Inflammatory macrophage treated with lipopolysaccharide for 4 hours (primary cell): ENCODE measurements at places on chromosomes 1 and 21.

GRCh38 chr1:42947117-42947516 lies 11.6 kb downstream of the SLC2A1 start:
- DNase-seq, result no peak

DNA sequence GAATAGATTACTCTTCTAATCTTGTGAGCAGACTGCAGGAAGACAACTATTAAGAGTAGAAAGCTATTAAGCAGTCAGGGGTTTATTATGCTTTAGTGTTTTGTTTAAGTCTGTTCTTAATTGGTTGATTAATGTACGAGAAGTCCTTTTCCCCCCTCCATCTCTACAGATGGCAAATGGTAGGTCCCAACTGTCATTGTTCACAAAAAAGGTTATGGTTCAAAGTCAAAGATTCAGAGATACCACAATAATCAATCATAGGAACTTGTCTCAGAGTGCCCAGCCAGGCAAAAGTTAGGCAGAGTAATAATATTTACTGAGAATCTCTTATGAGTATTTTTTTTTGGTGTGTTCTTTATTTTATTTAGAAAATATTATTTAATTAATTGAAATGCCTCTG lies 26.8 kb downstream of the NFIA start:
- DNase-seq, result no peak

GRCh38 chr1:94111879-94112278 lies 9.1 kb downstream of the ABCA4 start:
- DNase-seq, result no peak

DNA sequence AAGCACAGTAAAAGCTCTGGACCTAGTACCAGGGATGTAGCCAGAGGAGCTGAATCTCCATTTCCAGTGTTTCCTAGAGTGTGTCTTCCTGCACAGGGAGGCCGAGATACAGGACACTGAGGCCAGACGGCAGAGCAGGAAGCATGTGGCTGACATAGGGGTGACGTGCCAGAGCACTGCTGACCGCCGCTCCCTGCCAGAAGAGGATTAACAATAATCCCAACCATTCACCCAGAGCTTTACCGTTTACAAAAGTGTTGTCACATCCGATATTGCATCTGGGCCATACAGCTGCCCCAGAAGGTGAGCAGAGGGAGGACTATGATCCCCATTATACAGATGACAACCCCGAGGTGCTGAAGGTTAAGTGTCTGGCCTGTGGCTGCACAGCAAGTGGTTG lies 5.8 kb upstream of the CLDN19 start:
- DNase-seq, result no peak

DNA sequence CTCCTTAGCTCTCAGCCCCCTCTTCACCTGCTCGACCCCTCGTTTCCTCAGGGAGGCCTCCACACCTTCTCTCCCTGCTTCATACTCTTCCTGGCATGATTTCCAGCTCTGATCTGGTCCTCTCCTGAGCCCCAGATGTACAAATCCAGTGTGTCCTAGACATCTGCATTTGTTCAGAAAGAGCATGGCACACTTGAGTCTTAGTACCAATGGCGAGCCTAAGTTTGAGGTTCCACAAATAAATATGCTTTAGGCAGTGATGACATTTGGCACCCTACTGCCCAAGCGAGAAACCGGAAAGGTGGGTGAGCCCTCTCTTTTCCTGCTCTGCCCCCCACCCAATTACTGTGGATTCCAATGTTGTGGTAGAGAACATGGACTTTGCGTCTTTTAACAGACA lies 34.0 kb downstream of the ATP1A1 start:
- no peak for DNase-seq

- DNase-seq, result no peak
These were observed 204.0 kb upstream of the C21orf91 start for GRCh38 chr21:18023157-18023556.

GRCh38 chr21:45109831-45110492 lies 35.6 kb downstream of the ADARB1 start:
- peak; percentile 35 for DNase-seq

GRCh38 chr1:155759966-155760630 lies 71.2 kb downstream of the DAP3 start:
- no peak for DNase-seq

GRCh38 chr21:19900149-19900548 lies 1098.1 kb upstream of the NCAM2 start:
- DNase-seq, result no peak

DNA sequence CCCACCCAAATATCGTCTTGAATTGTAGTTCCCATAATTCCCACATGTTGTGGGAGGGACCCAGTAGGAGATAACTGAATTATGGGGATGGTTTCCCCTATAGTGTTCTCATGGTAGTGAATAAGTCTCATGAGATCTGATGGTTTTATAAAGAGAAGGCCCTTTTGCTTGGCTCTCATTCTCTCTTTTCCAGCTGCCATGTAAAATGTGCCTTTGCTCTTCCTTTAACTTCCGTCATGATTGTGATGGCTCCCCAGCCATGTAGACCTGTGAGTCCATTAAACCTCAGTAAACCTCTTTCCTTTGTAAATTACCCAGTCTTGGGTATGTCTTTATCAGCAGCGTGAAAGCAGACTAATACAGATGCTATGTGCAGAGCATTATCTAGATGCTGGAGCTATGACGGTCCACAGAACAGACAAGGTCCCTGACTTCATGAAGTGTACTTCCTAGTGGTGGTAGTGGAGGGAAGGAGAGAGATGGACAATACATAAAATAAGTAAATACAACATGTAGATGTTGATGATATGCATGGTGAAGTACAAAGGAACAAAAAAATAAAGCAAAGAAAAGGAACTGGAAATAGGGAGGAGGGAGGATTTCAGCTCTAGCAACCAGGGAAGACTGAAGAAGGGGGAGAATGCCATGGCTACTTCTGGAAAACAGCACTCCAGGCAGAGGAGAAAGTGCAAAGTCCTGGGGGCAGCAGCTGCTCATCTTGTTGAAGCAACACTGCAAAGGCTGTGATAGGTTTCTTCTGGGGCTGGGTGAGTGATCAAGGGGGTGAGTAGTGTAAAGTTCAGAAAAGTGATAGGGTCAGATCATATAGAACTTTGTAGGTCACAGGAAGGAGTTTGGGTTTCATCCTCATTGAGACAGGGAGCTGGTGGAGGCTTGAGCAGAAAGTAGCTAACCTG lies 6.8 kb upstream of the RCAN1 start:
- DNase-seq, result no peak

DNA sequence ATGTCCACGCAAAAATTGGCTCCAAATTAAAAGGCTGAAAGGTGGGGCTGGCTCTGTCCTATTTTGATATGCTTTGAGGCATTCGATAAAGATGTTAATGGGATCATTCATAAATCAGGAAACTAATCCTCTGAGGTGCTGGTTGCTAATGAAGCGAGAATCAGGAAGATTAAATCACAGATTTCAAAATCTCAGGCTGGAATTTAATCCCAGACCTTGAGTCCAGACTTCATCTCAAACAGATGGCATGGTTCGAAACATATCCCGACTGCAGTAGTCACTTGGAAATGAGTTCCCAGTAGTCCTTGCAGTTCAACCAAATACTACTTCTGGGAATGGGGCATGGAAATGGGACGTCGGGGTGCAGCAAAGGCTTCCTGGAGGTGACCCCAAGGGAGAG lies 4.5 kb upstream of the KLF17 start:
- DNase-seq, result no peak

DNA sequence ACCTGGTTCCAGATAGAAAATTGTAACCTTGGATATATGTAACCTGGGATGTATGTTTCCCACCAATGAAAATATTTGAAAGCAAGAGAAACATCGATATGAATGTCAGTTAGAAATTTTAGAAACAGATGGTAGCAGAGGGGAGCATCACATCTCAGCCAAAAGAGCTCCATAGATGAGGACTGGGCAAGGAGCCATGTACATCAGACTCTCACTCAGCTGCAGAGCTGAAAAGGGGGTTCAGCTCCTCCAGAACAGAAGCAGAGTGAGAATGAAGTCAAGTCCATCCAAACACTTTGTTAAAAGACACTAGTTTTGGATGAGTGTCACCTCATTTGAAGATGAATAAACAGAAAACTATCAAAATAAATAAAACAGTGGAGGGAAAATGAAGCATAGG lies 202.4 kb downstream of the HMCN1 start:
- no peak for DNase-seq

- DNase-seq, result no peak
These were observed 449.1 kb downstream of the PTPRU start for GRCh38 chr1:29685387-29685786.

DNA sequence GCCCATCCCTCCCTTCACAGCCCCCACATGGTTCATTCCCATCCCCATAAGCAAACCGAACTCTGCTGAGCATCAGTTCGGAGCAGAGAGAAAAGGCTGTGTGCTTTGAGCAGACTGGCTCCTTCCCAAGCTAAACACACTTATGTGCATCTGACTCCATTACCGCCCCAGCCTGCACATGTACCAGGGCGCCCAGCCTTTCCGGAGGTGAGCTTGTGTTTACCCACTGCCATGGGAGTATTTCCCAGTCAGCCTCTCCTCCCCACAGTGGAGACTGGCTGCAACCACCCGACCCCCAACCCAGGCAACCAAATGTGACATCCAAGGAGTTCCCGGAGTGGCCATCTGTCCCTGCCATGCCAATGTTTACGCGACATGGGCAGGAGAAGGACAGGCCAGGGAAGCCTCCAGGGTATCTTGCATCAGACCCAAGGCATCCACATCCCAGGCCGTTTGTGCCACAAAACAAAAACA lies 9.4 kb downstream of the TIAM1 start:
- no peak for DNase-seq

DNA sequence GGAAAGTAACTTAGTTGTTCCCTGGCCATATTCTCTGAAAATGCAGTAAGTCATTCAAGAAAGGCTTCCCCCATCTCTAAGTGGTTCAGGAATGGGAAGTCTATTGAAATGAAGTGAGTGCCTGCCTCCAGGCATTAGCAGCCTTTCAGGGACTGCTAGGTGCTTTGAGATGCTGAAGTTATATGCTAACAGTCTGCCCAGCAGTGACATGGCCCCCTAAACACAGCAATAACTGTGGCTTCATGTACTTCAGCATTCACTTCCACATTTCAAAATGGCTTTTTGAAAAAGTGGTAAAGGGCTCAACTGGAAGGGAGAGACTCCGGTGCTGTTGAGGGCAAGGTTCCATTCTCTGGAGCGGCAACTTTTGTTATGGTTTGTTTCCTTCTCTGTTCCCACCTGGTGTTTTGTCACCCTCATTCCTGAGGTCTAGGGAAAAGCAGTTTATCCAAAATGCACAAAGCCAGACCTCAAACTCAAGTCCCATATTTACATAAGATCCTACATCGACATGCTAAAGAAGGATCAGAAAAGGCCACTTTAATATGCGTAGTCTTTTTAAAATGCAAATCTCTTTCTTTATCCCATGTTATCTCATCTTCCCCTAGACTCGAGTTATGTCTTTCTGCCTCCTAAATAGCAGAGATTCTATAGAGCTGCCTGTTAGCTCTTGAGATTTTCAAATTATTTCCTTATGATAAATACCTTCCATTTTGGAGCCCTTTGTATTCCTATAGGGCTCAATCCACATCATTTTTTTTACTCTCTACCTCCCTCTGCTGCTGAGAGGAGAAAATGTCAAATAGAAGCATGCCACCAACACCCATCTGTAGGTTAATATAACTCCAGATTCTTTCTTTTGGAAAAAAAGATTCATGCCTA lies 34.2 kb upstream of the LRRC8C start:
- peak; percentile 47 for DNase-seq

GRCh38 chr21:34922479-34922878 lies 126.6 kb downstream of the RUNX1 start:
- no peak for DNase-seq

DNA sequence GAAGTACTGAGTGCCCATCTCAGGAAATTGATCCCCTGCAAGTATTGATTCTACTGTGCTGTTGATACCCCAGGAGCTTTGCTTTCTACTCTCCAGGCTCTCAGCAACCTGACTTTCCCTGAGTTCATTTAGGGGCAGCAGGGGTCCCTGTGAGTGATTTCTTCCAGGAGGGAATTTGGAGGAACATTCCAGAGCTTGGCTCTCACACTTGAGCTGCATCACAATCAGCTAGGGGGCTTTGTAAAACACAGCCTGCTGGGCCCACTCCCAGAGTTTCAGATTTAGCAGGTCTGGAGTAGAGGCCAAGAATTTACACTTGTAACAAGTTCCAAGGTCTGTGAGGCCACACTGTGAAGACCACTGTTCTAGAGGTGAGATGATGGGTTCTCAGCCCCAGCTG lies 16.1 kb upstream of the ACTL8 start:
- DNase-seq, result no peak

- DNase-seq, result peak; percentile 27
These were observed 40.9 kb downstream of the PLA2G4A start for GRCh38 chr1:186869526-186870228.

GRCh38 chr1:50156241-50157010 lies 47.7 kb downstream of the ELAVL4 start:
- DNase-seq, result no peak

DNA sequence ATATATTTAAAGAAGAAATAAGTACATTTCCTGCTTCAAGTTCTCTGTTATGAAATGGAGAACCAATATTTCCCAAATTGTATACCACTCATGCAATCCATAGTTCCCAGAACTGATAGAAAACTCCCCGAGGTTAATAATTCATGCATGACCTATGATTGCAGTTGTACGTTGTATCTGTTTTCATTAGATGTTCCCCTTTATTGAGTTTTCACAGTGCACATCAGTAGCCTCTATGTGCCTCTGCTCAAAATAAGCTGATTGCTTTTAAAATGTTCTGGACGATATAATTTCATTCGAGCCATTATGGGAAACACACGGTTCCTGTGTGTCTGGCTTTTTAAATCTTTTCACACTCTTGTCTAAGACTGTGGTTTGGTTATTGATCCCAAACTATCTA lies 253.1 kb upstream of the KIAA0040 start:
- DNase-seq, result peak; percentile 9

GRCh38 chr21:21236996-21237395 lies 238.8 kb downstream of the NCAM2 start:
- no peak for DNase-seq

- no peak for DNase-seq
These were observed 1.7 kb downstream of the INKA2 start for GRCh38 chr1:111737216-111738132.

- DNase-seq, result no peak
These were observed 326.5 kb downstream of the KIF26B start for GRCh38 chr1:245481261-245481660.

DNA sequence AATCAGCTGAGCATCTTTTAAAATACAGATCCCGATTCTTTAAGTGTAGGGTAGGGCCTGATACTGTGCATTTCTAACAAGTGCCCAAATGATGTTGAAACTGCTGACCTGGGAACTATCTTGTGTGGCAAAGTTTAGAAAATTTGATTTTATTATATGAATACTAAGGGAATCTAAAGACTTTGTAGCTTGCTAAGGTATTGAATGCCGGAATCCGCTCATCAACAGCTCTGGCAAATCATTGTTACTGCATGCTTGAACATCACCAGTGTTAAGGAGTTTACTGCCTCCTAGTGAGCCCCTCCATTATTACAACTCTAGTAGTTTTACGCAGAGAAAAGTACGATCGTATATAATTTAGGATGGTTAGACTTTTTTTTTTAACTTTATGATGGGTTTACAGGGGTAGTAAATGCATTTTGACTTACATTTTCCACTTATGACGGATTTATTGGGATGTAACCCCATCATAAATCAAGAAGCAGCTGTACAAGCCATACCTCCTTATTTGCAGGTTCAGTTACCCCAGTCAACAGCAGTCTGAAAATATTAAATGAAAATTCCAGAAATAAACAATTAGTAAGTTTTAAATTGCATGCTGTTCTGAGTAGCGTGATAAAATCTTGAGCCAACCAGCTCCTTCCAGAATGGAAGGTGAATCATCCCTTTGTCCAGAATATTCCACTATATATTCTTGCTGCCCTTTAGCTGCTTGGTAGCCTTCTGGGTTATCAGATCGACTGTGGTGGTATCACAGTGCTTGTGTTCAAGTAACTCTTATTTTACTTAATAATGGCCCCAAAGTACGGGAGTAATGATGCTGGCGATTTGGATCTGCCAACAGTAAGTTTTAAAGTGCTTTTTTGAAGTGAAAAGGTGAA lies 892 bp downstream of the TYW3 start:
- peak; percentile 76 for DNase-seq
